Right ventricle myocardium inferior (tissue), 1 donor: ENCODE measurements at places on chromosomes 5 and 9. TPM values are rescaled to one million over a fixed set of nuclear protein-coding genes. Genes with fewer than 3 reads are reported as not detected.

GRCh38 chr9:78320875-78321496, 24.1 kb downstream of the PSAT1 start:
- no peak for DNase-seq

- no peak for DNase-seq
Observed at GRCh38 chr5:10542055-10542550, 21.8 kb upstream of the ANKRD33B start.

GRCh38 chr5:94209272-94209671, 409.1 kb downstream of the KIAA0825 start:
- no peak for DNase-seq

DNA sequence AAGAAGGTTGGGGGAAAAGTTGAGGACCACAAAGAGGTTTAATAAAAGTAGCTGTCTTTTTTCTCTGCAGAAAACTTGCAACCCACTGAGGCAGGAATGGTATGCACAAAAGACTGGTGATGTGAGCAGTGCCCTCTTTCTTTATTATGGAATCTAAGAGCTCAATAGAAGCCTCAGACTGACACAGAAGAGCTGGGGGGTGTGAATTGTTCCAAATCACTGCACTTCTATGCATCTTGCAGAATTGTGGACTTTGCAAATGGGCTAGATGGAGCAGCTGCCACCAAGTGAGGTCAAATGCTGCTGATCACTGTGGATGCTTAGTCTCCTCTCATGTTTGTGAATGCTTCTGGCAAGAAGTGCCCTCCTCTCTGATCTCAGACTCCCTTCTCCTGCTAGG, 227.1 kb downstream of the ZSWIM6 start:
- DNase-seq: no peak

GRCh38 chr5:68424799-68425537, 209.4 kb downstream of the PIK3R1 start:
- no peak for DNase-seq

- DNase-seq: no peak
Observed at GRCh38 chr5:17766031-17766430, 131.8 kb downstream of the TAF11L14 start.

- no peak for DNase-seq
Observed at GRCh38 chr5:96692441-96692840, 30.3 kb downstream of the CAST start.

The CYSRT1 gene
- not detected for total RNA-seq
